ENCODE measurements at places on chromosomes 5 and 9.

GRCh38 chr5:134824681-134825080, 21.1 kb upstream of the C5orf24 start:
- no peak for DNase-seq
- peaks cover 9% of the 10 kb centered on the region for H3K36me3 ChIP-seq
- no peak overlapping the region for H3K4me3 ChIP-seq
- peaks cover 2% of the 10 kb centered on the region for H3K4me1 ChIP-seq
- no peak overlapping the region for H3K27ac ChIP-seq
- H3K27me3 ChIP-seq: no peaks in the 10 kb centered on the region

DNA sequence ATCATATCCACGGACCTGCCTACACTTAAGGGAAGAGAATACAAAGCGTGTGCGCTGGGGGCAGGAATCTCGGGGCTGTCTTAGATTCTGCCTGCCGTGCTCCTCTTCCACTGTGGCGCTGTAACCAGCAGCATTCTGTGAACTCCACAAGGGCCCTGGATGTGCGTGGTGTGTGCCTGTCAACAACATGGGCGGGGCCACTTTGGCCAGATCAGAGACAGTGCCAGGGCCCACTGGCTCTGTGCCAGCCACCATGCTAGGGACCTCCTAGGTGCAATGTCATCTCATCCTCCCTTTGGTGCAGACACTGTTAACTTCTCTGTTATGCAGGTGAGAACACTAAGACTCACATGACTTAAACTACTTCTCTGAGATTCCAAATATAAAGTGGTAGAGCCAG, 113.7 kb downstream of the COL23A1 start:
- no peak overlapping the region for H3K4me3 ChIP-seq
- peaks cover 7% of the 10 kb centered on the region for H3K4me1 ChIP-seq
- DNase-seq: no peak
- peaks cover 4% of the 10 kb centered on the region for H3K27me3 ChIP-seq
- no peak overlapping the region for H3K27ac ChIP-seq
- peaks cover 3% of the 10 kb centered on the region for H3K36me3 ChIP-seq

GRCh38 chr9:114347675-114348074, 18.0 kb downstream of the ORM2 start:
- peak overlapping the region; percentile 95 for H3K27ac ChIP-seq
- peaks cover 46% of the 10 kb centered on the region for H3K4me1 ChIP-seq
- no peak overlapping the region for H3K4me3 ChIP-seq
- no peak for DNase-seq
- peaks cover 61% of the 10 kb centered on the region for H3K36me3 ChIP-seq
- no peaks in the 10 kb centered on the region for H3K27me3 ChIP-seq

DNA sequence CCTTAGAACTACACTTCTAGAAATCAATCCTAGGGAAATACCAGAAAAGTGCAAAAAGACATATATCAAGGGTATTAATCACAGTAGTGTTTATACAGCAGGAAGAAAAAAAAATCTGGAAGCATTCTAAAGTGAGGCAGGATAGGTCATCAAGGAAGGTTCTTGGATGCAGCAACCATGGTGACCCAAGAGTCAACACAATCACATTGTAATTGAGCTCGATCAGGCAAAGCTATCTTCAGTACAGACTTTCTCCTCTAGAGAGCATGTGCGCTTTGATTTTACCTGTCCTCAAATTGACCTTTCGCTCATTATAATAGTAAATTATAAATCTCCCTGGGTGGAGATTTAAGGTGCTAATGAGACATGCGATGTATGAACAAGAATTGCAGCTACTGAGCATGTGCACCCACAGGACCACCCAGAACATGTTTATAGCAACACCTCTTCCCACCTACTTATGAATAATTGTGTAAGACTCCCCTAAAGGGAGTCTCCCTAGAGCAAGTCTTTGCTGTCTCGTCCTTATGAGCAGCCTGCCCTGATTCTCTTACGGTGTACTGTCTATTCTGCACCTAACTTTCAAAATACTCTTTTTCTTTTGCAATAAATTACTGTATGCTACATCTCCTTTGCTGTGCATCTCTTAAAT, 297.7 kb downstream of the ATPSCKMT start:
- H3K27ac ChIP-seq: no peak overlapping the region
- H3K4me3 ChIP-seq: no peak overlapping the region
- H3K27me3 ChIP-seq: no peaks in the 10 kb centered on the region
- no peaks in the 10 kb centered on the region for H3K4me1 ChIP-seq

Measured in activated naive CD8-positive, alpha-beta T cell treated with anti-CD3 and anti-CD28 coated beads, Interleukin-2, amount 10 ng/mL, durations not matched to agents 7 days and 5 days (primary cell).